Stimulated activated CD4-positive, alpha-beta T cell treated with anti-CD3 and anti-CD28 coated beads, Interleukin-15, amount 100 ng/mL, for 48 hours (primary cell): ENCODE measurements at places on chromosomes 1 and 21.

- no peak for DNase-seq
Measured at GRCh38 chr1:50275566-50275965, 147.7 kb downstream of the DMRTA2 start.

- no peak for DNase-seq
Measured at GRCh38 chr1:230255116-230255515, 171.0 kb downstream of the PGBD5 start.

GRCh38 chr1:215878843-215879242, 311.7 kb downstream of the KCTD3 start:
- DNase-seq, result no peak

DNA sequence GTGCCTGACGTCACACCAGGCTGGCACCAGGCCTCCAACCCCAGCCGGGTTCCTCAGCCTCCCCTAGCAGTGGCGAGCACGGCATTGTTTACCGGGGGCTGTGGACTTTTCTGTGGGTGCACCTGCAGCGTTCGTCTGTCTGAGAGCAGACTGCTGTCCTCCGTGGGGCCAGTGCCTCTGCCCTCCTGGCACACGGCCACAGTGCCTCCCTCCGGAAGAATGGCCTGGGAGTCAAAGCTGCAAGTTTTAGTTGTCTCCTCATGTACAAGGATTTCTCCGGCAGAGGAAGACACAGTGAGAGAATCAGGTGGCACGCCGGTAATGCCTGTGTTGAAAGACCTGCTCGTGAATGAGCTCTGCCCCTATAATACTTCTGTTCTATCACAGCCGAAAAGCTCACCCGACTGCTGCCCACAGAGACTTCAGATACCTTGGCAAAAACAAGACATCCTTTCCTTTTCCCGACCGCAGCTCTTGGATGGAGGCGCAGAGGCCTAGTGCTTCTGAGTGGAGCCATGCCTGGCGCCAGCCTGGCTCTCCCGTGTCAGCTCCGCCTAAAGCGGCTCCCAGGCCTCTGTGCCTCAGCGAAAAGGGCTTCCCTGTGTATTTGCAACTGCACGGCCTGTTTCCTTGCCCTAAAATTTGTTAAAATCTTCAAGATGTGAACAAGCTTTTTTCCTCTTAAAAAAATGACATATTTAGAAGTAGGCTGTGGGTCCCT, 71.4 kb downstream of the AGPAT3 start:
- DNase-seq, result no peak

DNA sequence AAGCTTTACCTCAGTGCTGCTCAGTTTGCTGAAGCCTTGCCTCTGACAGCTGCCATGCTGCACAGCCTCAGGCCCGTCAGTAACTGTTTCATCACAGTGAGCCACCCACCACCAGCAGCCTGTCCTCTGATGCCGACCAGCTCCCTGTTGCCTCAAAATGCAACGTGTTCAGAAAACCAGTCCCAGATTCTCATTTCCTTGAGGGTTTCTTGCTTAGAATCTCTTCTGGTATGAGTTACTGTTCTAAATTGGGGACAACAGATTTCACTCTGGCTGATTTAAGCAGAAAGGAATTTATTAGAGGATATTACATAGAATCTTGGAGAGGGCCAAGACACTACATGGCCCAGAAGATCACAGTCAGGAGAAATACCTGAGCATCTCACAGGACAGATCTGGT, 11.0 kb downstream of the UBL4B start:
- DNase-seq, result no peak

GRCh38 chr1:156623946-156624813, 5.0 kb downstream of the HAPLN2 start:
- DNase-seq, result peak; percentile 24

DNA sequence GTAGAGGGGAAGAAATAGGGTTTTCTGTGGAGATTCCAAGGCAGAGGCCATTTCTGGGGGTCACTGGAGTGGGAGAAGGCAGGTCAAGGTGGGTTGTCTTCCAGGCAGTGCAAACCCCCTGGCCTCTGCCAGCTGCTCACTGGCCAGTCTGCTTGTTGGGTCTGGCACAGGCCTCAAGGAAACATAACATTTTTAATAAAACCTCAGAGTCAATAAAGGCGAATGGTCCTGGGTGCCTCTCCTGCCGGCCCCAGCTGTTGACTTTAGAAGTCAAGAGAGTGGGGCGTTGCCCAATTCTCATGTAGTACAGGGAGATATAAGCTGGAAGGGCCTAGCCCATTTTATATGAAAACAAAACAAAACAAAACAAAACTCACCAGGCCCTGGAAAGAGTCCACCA, 36.6 kb downstream of the RUNX3 start:
- no peak for DNase-seq

- DNase-seq, result no peak
Measured at GRCh38 chr1:229017091-229017490, 253.8 kb upstream of the RAB4A start.

DNA sequence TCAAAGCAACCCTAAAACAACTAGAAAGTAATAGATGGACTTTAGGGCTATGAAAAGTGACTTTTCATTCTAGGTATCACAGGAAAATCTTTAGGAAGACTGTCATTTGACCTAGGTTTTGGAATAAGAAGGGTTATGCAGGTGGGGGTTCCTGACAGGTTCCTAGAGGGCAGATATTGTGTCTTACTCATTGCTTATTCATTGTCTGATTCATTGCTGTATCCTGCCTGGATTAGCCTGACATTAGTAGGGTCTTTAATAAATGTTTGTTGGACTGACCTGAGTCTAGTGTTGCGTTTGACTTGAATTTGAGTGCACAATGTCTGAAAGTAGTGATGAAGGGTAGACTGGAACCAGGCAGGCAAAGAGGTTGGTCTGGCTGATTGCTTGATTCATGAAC, 6.0 kb downstream of the FNBP1L start:
- DNase-seq, result no peak

- no peak for DNase-seq
Measured at GRCh38 chr1:199319341-199319740, 680.5 kb downstream of the PTPRC start.

- DNase-seq, result no peak
Measured at GRCh38 chr1:162846256-162847212, 14.4 kb downstream of the CCDC190 start.

DNA sequence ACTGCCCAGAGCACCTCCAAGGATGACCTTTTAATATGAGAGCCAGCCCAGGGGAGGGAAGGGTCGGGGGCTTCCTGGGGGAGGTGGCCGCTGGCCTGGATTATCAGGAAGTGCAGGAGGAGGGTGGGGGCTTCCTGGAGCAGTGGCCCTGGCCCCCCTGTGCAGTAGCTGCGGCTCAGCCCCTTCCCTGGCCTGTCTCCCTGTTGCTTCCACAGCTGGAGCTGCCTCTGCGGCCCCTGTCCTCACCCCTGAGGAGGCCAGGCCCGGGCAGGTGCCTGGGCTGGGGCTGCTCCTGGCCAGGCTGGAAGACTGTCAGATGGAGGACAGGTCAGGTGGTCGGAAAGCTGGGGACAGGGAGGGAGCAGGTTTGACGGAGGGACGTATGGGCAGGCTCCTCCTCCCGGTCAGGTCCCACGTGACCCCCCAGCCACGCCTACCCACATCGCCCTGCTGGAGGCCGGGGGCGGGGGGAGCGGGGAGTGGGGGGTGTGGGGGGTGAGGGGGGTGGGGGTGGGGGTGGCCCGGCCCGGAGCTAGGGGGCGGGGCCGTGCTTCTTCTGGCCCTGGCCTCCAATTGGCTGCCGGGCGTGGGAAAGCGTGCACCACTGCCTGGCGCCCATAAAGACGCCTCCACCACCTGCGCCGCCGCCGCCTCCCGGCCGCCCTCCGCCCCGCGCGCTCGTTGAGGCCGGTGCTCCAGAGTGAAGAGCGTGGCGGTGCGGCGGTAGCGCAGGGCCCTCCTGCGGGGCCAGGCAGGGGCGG, 10.2 kb upstream of the TNFRSF14 start:
- DNase-seq, result peak; percentile 81

DNA sequence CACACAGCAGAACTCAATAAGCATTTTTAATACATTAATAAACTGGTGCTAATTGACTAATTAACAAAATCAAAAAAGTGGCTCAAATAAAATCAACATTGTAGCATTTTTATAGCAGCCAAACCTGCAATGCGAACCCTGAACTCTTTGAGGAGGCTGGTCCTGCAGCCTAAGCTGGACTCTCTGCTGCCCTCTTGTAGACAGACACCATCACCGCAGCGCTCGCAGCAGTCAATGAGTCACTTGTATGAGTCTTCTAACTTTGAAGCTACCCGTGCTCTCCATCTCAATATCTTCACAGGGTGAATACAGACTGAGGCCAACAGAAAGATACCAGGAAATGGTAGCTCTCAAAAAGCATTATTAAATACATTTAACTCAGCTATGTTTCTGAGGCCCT, 9.7 kb upstream of the KRTAP7-1 start:
- DNase-seq, result peak; percentile 9

- DNase-seq, result no peak
Measured at GRCh38 chr21:35520302-35520701, 471.2 kb upstream of the RUNX1 start.

DNA sequence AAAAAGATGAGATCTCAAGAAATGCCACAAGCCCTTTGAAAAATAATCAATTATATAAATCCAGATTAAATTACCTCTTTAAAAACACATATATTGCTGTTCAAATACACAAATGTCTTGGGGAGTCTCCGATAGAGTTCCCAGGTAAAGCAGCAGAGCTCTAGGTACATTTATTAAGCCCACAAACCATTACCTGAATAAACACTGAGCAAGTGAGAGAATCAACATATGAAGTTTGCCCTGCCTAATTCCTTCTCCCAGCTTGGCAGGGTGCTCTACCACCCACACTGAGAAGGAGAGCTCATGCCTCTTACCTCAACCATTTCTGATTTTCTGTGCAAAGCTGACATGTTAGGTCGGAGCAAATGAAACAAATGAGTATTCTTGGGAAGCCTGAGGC, 402.4 kb downstream of the KCNH1 start:
- no peak for DNase-seq

GRCh38 chr1:48216313-48216712, 6.2 kb upstream of the SLC5A9 start:
- no peak for DNase-seq

GRCh38 chr1:68506386-68506785, 9.5 kb upstream of the DEPDC1 start:
- DNase-seq, result no peak

GRCh38 chr1:202237052-202237451, 43.5 kb downstream of the LGR6 start:
- peak; percentile 25 for DNase-seq

DNA sequence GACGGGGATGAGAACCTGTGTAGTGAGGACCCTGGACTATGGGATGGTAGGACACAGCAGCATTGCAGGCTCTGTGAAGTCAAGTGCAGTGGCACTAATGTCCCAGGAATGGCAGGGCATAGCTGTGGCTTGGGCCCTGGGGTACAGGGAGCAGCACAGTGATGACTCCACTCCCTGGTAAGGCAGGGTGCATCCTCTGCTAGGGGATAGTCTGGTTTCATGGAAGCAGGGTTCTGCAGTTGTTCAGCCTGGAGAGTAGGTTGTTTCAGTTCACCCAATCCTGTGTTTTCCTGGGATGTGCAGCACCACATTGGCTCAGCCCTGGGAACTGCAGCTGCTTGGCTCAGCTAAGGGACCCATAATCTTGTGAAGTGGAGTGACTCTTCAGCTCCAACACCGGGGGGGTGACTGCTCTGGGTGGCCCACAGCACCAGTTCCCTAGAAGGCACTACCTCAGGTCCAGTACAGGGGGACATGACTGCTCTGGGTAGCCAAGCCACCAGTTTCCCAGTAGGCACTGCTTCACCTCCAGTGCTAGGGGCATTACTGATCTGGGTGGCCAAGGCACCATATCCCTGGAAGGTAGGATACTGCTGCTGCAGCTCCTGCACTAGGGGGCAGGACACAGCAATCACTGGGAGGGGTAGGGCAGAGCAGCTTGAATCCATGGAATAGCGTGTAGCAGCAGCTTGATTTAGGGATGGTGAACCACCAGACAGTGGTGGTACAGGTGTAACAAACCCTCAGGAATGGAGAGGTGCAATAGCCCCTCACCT, 15.3 kb upstream of the C1orf185 start:
- DNase-seq, result no peak

DNA sequence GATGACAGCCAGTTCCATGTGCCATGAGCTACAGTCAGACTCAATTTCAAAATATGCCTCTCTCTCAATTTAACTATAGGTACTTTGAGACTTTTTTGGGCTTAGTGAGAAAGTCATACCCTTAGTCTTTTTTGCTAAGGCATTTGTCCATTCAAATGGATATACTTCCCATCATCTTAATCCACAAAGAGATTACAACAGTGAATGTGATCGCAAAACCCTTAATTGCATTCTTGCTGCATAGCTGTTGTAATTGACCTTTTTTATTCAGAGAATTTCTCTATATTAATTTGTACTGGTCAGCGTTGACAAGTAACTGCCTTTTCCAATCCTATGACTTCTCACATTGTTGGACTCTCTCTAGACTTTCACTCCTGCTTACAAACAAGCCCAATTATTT, 38.6 kb upstream of the RGS18 start:
- no peak for DNase-seq

DNA sequence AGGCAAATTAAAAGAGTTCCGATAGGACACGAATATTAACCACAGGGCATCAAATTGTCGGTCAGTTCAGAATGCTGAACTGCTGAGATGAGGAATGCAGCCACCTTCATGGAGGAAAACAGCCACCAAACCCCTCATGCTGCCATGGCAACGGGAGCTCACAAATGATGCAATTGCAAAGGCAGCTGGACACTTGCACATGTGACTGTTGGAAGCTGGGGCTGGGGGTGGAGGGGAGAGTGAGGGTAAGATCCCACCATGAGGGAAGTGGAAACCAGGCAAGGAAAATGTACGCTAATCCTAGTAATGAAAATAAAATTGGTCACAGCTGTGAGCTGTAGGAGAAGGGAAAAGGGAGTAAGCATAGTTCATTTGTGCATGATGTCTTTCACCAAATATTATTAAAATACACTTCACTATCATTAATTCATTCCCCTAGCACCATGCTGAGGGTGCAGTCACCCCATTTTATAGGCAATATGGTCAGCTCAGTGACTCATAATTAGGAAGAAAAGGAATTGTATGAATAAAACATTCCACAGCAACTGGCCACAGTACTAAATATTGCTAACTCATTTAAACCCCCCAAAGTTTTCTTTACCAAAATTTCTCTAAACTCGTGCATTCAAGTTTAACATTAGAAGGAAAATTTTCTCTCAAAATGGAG, 15.3 kb downstream of the BECN2 start:
- no peak for DNase-seq

DNA sequence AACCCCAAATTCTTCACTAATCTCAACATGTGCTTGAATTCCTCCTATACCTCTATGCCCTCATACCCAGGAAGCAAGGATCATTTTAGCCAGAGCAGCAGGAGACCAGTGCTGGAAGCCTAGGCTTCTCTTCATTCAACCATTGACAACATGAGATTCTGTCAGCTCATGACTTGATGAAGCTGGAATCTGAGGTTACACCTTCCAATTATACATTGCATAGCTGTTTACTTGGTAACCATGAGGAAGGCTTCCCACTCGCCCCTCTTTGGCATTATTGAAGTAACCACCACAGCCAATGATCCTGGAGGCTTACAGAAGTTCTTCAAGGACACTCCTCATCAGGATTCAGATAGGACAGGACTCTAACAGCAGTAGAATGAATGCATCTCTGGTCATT, 160.3 kb downstream of the TPR start:
- no peak for DNase-seq

GRCh38 chr1:7375329-7375728, 395.8 kb upstream of the VAMP3 start:
- no peak for DNase-seq
